ENCODE measurements at places on chromosomes 2 and 18. TPM values are rescaled to one million over a fixed set of nuclear protein-coding genes. Genes with fewer than 3 reads are reported as not detected.

The NYAP2 gene
- 0.30 TPM for total RNA-seq

The HRH4 gene
- 0.18 TPM for total RNA-seq

The ADGRF3 gene
- total RNA-seq, result 0.48 TPM

DNA sequence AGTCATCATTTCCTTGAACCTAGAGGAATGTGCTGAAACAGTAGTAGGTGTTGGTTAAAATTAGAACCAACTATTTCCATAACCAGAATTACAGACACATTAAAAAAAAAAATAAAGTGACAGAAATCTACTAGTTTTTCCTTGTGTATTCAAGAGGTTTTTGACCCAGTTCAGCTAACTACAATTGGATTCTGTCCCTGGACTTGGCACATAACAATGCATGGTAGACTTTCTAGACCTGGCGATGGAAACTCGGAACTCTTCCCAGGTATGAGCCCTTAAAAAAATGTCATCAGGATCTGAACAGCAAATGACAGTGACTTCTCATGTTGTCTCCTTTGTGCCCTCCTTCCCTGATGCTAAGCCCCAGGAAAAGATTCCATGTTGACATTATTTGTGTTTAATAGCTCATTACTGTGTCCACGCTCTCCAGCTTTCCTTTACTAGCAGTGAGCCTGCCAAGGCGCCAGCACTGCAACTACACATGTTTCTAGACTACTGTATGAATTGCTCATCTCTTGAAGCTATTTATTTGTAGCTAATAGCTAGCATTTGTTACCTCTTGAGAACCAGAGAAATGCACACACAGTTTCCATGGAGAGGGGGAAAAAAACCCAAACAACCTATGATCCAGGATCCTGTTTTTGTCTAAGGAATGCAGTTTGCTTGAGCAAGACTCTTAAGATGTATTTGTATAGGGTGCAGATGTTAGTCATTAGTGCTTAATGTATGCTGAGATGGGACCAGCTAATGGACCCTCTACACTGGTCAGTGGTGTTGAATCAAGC is 148.5 kb downstream of the FMNL2 start:
- H3K27me3 ChIP-seq, result no peaks in the 10 kb centered on the region
- 0 out of 2 replicates have a peak, but pooled peaks cover 11% of the 10 kb centered on the region for H3K4me1 ChIP-seq
- H3K4me3 ChIP-seq, result no peak overlapping the region
- no peak overlapping the region for H3K27ac ChIP-seq

The ARHGAP25 gene
- not detected for total RNA-seq

Data from PC-9 (cell line).